GM23338 (cell line): ENCODE measurements at places on chromosomes 5 and 9. TPM values are rescaled to one million over a fixed set of nuclear protein-coding genes. Genes with fewer than 3 reads are reported as not detected.

DNA sequence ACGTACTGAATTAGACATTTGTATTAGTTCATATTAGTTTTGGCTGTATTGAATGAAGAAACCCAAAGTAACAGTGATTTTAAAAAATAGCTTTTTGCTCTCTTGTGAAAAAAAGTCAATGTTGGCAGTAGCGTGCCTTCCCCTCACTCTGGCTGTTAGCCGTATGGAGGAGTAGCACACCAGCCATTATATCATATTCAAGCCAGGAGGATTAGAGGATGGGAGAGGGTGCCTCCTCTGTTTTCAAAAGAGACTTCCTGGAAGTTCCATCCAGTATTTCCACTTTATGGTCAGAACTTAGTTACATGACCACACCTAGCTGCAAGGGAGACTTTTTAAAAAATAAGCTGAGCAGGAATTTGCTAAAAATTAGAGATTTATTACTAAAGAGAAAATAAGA, 41.2 kb downstream of the GPR21 start:
- no peak for DNase-seq

GRCh38 chr5:137203011-137203632, 296.0 kb downstream of the SPOCK1 start:
- no peak for DNase-seq

DNA sequence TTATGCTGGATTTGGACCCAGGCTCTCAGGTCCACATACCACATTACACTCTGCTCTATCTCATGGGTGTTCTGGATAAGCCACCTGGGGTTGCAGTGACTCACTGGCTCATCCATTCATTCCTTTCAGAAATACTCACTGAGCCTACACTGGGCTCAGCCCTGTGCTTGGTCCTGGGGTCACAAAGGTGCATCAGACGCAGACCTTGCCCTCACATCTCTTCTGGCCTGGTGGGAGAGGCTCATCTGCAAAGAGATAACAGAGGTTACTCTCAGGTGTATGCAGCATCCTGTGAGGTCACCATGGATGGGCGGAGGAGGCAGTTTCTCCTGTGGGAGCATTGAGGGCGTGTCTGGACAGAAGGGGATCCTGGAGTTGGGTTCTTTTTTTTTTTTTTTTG, 12.1 kb downstream of the CDHR2 start:
- no peak for DNase-seq

GRCh38 chr5:96474073-96474472, 41.0 kb upstream of the PCSK1 start:
- DNase-seq = no peak

DNA sequence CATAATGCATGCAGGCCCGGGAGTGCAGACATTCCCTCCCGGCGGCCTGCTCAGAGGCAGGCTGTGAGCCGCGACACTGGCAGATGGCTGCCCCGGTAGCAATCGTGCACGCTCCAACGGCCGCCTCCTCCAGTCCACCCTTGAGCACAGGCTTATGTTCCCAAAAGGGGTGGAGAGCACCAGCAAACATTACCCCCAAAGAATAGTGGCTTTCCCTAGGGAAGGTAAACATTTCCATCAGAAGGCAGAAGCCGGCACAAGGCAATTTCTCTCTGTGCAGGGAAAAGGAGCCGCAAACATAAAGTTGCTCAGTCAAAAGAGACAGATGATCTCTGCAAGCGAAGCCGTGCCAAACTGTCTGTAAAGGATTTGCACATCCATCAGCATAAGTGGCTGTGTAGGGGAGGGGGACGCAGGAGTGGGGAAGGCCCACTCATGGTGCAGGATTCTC, 92.5 kb downstream of the SIL1 start:
- peak; percentile 34 for DNase-seq

- no peak for DNase-seq
Measured at GRCh38 chr9:22148528-22148875, 139.4 kb upstream of the CDKN2B start.

GRCh38 chr5:171850324-171850947, 64.8 kb downstream of the SMIM23 start:
- peak; percentile 90 for DNase-seq

DNA sequence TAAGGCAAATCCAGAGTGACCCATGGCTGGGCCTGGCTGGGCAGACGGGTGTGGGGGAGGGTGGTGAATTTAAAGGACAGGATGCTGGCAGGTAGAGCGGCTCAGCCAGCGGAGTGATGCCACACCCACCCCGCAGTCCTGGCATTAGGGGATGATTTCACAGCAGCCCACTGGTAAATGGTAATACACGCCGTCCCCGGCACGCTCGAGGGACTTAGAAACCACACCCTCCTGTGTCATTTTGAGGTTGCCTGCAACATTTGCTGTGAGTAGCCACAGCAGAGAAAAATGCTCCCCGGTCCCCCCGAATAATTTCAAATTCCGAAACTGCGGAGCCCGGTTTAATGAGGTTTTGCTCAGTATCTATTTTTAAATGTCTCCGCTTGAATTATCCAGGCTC, 71.3 kb upstream of the FCN2 start:
- DNase-seq = no peak

- DNase-seq = no peak
Measured at GRCh38 chr9:92512622-92513021, 23.2 kb downstream of the ECM2 start.

DNA sequence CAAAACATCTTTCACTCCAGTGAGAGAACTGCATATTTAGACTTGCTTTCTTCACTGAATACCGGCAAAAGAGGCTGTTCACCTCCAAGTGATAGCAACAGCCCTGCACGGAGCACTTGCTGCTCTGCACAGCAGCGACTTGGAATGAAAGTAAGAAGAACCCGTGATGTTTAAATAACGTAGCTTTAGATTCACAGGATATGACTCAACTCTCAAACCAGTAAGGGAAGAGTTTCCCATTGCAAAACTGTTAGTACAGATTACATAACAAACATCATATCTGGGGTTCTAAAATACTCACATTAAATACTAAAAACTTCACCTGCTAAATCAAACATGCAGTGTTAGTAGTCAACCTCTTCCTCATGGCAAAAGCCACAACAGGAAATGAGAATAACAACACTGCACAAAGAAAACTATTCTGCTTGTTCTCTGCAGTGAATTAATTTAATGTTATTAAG, 203.4 kb downstream of the MCTP1 start:
- DNase-seq = peak; percentile 34

GRCh38 chr9:127808347-127809001, 5.8 kb downstream of the FPGS start:
- no peak for DNase-seq

DNA sequence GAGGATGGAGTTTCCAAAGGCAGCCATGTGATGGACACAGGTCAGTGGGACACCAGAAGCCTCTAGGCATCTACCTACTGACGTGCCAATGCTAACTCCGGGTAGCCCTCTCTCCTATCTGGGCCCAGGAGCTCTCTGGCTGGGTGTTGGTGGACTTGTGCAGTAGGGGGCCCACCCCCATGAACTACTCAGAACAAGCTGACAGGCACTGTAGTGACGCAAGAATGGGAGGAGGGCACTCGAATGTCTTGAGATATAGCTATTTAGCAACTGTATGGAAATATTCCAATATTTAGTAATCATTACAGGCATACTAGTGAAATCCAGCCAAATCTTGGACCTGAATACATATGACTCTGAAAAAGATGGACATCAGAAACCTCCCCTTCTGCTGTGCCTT, 5.7 kb upstream of the DOCK2 start:
- no peak for DNase-seq

GRCh38 chr5:150780816-150781221, 2.3 kb downstream of the SMIM3 start:
- no peak for DNase-seq

Gene GABRA1
- 0.16 and 0.52 TPM in 2 replicates for total RNA-seq

Gene TNIP1
- 29.6 and 35.8 TPM in 2 replicates for total RNA-seq

Gene TRIM7
- total RNA-seq = 0.56 and 0.66 TPM in 2 replicates

Gene PAEP
- total RNA-seq = not detected in 2 replicates

Gene CTXN3
- not detected in 2 replicates for total RNA-seq

Gene TSPAN17
- 51.0 and 52.1 TPM in 2 replicates for total RNA-seq
